Stimulated activated CD4-positive, alpha-beta T cell treated with anti-CD3 and anti-CD28 coated beads, Interleukin-1b, Interleukin-23, amount 100 ng/mL, for 24 hours (primary cell): ENCODE measurements at places on chromosomes 11 and 22.

DNA sequence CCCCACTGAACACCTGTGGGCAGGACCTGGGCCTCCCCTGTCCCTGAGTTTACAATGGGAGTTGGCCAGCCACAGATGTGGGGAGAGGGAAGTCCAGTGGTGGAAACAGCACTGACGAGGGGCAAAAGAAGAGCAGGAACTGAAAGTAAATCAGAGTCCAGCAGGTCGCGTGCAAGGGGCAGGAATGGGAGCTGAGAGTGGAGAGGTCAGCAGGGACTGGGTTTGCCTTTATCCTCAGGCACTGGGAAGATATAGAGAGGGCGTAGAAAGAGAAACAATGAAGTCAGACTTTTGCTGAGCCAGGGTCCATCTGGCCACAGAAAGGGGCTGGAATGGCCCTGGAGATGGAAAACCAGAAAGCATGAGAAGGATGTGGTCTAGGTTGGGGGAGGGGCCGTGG lies 8.5 kb downstream of the P2RY6 start:
- no peak for DNase-seq

GRCh38 chr11:64186492-64187165 lies 658 bp downstream of the STIP1 start:
- DNase-seq: no peak

DNA sequence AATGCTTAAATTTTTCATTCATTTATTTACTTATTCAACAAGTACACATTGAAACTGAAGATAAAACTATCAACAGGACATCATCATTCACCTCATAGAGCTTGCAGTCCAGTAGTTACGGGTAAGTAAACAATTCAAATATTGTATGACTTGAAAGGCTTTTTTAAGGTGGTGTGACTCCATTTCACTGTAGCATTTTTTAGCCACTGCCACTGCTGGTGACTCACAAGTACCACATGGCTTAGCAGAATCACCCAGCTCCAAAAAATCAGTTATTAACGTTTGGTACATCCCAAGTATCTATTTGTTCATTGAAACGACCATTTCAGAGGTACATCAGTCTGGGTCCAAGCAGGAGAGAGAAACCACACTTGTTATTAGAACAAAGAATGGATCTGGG lies 427.9 kb upstream of the DDI1 start:
- no peak for DNase-seq

GRCh38 chr11:76280882-76281557 lies 74.7 kb upstream of the WNT11 start:
- no peak for DNase-seq

GRCh38 chr11:76792505-76793264 lies 9.5 kb downstream of the TSKU start:
- no peak for DNase-seq

- DNase-seq: no peak
These were observed 120.3 kb upstream of the ARHGAP20 start for GRCh38 chr11:110832539-110832938.

- no peak for DNase-seq
These were observed 39.6 kb downstream of the AP2A2 start for GRCh38 chr11:965206-965775.

GRCh38 chr11:86775361-86775760 lies 25.0 kb upstream of the PRSS23 start:
- no peak for DNase-seq

- no peak for DNase-seq
These were observed 118.7 kb downstream of the TRIM29 start for GRCh38 chr11:120019191-120019590.
